ENCODE measurements at places on chromosomes 7 and 10.

GRCh38 chr10:93006435-93007039 lies 54.1 kb upstream of the CYP26C1 start:
- H3K27ac ChIP-seq, result no peak overlapping the region
- no peaks in the 10 kb centered on the region for H3K27me3 ChIP-seq
- no peaks in the 10 kb centered on the region for H3K4me1 ChIP-seq
- DNase-seq, result no peak
- no peak overlapping the region for H3K4me3 ChIP-seq

DNA sequence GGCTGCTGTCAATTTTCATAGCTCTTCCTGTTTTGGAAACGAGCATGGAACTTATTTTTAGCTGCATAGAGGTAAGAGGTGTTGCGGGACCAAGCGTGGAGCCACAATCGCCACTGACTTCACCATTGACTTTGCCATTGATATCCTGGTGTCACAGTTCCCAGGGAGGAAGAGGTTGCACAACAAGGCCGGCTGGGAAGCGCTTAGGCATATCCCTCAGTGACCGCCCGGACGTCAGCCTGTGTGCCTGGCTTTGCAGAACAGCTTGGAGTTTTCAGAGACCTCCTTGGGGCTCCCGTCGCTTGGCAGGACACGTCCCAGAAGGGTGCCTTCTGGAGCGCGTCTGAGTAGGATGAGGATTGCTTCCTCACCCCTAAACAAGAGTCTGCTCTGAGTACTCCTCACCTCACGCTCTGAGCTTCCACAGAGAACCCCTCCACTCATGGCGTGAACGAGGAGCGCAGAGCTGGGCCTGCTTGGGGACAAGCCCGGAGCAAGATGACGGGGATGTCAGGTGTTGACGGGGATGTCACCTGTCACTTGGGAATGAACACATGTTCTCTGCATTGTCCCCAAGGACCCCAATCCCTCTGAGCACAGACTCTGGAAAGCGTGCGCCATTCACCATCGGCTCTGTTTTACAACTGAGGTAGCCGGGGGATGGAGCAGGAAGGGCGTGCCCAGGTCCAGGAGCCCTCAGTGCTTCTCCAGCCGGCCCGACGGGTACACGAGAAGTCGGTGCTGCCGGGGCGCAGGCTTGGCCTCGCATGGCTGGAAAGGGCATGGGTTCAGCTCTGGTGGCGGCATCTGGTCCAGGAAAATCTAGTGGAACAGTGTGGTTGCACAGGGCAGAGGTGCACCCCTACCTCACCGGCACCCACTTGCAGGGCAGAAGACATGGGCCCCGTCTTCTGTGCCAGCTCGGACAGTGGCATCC lies 192.3 kb upstream of the SHH start:
- H3K27ac ChIP-seq, result no peak overlapping the region
- H3K4me3 ChIP-seq, result no peak overlapping the region
- DNase-seq, result no peak
- peaks cover 13% of the 10 kb centered on the region for H3K4me1 ChIP-seq
- no peaks in the 10 kb centered on the region for H3K36me3 ChIP-seq

- peak; percentile 46 for DNase-seq
- H3K36me3 ChIP-seq, result no peaks in the 10 kb centered on the region
- H3K27ac ChIP-seq, result peak overlapping the region; percentile 96
- H3K4me3 ChIP-seq, result peak overlapping the region; percentile 83
- H3K27me3 ChIP-seq, result peaks cover 4% of the 10 kb centered on the region
- peaks cover 16% of the 10 kb centered on the region for H3K4me1 ChIP-seq
Observed at GRCh38 chr10:110498087-110498981, 627 bp downstream of the DUSP5 start.

- H3K36me3 ChIP-seq, result peaks cover 8% of the 10 kb centered on the region
- DNase-seq, result no peak
- H3K27me3 ChIP-seq, result no peaks in the 10 kb centered on the region
- no peak within 1 kb of the TSS for H3K27ac ChIP-seq
- H3K4me1 ChIP-seq, result no peaks in the 10 kb centered on the region
Observed at GRCh38 chr7:141789917-141790316, at the start of gene TAS2R5. Gene TAS2R5, plus strand, starts transcription at chr7:141790217. Its CDS starts 145 bp downstream, at chr7:141790362.

DNA sequence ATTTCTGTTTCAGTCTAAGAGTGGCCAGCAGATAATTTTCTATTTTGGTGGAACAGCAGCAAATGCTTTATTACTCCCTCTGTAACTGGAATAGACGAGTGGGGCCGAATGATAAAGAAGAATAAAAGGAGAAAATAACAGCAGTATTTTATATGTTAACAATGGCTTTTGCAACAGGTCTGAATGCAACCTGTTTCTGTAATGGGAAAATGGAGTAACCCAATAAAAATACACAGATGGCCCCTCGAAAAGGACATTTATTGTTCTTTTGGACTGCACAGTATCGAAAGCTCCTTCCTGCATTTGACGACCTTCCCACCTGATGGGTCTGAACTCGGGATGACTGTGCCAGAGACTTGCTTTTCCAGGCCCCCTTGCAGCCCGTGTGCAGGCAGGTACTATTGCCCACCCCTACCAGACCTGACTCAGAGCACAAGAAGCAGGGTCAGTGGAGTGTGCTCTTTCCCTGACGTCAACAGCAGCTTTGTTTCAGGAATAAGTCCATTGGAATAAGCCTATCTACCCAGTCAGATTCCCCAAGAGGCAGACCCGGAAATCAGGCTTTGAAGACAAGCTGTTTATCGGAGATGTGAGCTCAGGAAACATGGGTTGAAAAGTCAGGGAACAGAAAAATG lies 306.5 kb upstream of the NEBL start:
- no peaks in the 10 kb centered on the region for H3K4me1 ChIP-seq
- DNase-seq, result no peak
- no peaks in the 10 kb centered on the region for H3K36me3 ChIP-seq
- H3K4me3 ChIP-seq, result no peak overlapping the region
